Aorta (tissue), 5 donors: ENCODE measurements at places on chromosomes 3 and 15. TPM values are rescaled to one million over a fixed set of nuclear protein-coding genes. Genes with fewer than 3 reads are reported as not detected.

DNA sequence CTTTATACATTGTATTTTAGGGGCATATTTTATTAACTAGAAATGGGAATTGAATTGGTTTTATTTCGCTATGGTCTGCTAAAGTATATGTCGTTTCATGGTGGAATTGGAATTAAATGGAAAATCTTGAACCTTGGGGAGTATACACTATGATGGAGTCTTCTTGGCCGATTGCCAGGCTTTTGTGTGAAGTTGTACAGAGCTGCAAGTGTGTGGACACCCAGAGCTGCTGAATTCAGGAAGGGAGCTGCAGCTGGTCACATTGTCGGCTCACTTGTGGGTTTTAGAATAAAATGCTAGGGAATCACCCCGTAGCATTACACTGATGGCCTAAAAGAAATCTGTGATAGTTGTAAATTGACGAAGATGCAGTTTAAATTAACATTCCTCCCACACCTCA lies 35.1 kb downstream of the USP3 start:
- DNase-seq, result no peak

GRCh38 chr3:29348316-29348715 lies 67.4 kb downstream of the RBMS3 start:
- DNase-seq, result no peak

GRCh38 chr3:55333046-55333445 lies 154.1 kb downstream of the WNT5A start:
- no peak for DNase-seq

DNA sequence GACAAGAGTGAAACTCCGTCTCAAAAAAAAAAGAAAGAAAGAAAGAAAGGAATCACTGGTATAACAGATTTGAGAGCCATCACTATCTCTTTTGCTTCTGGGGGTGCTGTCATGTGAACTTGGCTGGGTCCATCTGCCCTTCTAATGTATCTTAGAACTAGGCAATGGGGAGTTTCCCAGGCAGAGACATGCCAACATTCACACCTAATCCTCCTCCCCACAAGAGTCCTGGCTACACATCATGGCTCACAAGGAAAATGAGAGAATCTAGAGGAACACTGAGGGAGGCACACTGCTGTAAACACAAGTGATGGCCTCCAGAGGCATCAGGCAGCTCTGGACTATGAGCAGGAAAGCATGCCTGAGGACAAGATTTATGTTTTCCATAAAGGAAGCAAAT lies 67.8 kb upstream of the PPP2R3A start:
- no peak for DNase-seq

Gene C3orf20
- total RNA-seq, result 0.30 TPM

DNA sequence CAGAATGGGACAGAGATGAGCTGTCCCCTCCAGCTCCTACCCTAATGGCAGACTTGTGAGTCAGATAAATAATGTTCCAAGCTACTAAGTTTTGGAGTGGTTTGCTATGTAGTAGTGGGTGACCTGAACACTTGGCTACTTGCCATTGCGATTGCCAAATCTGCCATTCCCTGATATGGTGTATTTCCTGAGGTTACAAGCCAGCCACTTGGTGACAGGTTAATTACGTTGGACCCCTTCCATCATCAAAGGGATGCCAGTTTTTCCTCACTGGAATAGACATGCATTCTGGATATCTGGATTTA lies 33.6 kb downstream of the MORF4L1 start:
- peak; percentile 71 for DNase-seq

GRCh38 chr3:172692751-172693338 lies 18.0 kb downstream of the NCEH1 start:
- no peak for DNase-seq

Gene CLDN18
- total RNA-seq, result not detected

DNA sequence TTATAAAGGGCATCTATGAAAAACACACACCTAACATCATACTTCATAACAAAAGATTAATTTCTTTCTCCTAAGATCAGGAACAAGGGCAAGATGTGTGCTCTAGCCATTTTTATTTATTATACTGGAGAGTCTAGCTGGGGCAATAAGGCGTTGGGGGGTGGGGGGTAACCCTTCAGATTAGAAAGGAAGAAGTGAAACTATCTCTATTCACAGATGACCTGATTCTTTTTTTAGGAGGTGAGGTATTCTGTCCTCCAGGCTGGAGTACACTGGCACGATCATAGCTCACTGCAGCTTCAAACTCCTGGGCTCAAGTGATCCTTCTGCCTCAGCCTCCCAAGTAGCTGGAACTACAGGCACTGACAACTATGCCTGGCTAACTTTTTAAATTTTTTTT lies 89.5 kb upstream of the MANF start:
- no peak for DNase-seq

Gene PPP1R14D
- not detected for total RNA-seq

- no peak for DNase-seq
Measured at GRCh38 chr15:49715211-49715610, 94.4 kb downstream of the DTWD1 start.
